ENCODE measurements at places on chromosomes 16 and 17. TPM values are rescaled to one million over a fixed set of nuclear protein-coding genes. Genes with fewer than 3 reads are reported as not detected.

KRTAP3-2 gene
- total RNA-seq: not detected

FN3K gene
- 9.1 TPM for total RNA-seq

VAT1L gene
- total RNA-seq: not detected

EVPLL gene
- total RNA-seq: not detected

CTRB1 gene
- not detected for total RNA-seq

CTRB2 gene
- total RNA-seq: not detected

HSF4 gene
- 15.9 TPM for total RNA-seq

TMEM107 gene
- 22.6 TPM for total RNA-seq

KRT31 gene
- total RNA-seq: not detected

CORO6 gene
- total RNA-seq: 6.6 TPM

MPO gene
- total RNA-seq: not detected

ARHGDIG gene
- 3.2 TPM for total RNA-seq

SCIMP gene
- not detected for total RNA-seq

SSTR5 gene
- total RNA-seq: 0.20 TPM

ANKS3 gene
- 28.2 TPM for total RNA-seq

CYTH1 gene
- total RNA-seq: 58.3 TPM

CCL2 gene
- total RNA-seq: 15.3 TPM

RAB37 gene
- total RNA-seq: 1.3 TPM

ZNF423 gene
- total RNA-seq: 0.07 TPM

TNFRSF13B gene
- total RNA-seq: not detected

KRTAP4-11 gene
- total RNA-seq: not detected

CD68 gene
- total RNA-seq: 40.6 TPM

TGFB1I1 gene
- 57.8 TPM for total RNA-seq

KRTAP4-5 gene
- total RNA-seq: not detected

ABCC11 gene
- total RNA-seq: 0.22 TPM

HIGD1B gene
- total RNA-seq: not detected

C1QTNF8 gene
- not detected for total RNA-seq

Data from A549 treated with ZK216348 at 1 μM for 4 hours (cell line).